Karpas-422 (cell line): ENCODE measurements at places on chromosomes 6 and 20.

DNA sequence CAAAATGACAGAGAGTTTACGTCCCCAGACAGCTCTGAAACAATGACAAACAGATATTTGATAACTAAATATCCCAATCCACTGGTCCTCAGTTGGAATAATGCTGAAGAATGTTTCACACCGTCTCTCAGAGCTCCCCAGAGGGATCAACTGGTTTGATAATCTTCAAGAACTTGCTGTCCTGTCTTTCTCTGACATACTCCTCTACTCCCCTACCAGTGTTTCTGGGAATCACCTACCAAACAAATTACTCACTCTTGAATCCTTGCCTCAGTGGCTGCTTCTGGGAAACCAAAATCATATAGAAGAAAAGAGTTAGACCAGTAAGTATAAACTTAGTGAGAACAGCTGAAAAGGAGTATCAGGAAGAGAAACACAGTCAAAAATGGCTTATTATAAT, 469.7 kb upstream of the JAG1 start:
- DNase-seq = no peak

DNA sequence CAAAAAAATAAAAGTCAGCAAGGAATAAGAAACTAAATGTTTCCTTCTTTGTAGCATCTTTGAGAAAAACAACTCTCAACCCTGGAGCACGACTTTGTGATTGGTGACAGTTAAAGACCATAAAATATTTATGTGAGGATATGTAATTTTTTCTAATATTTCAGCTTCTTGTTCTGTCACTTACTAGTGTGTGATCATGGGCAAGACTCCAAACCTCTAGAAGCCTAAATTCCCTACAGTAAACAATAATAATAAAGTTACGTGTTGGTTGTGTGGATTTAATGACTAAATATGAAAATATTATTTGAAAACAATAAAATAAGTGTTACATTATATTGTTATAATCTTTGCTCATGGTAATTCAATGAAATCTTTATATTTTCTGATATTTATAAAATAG, 735.6 kb upstream of the MARCKS start:
- no peak for DNase-seq

DNA sequence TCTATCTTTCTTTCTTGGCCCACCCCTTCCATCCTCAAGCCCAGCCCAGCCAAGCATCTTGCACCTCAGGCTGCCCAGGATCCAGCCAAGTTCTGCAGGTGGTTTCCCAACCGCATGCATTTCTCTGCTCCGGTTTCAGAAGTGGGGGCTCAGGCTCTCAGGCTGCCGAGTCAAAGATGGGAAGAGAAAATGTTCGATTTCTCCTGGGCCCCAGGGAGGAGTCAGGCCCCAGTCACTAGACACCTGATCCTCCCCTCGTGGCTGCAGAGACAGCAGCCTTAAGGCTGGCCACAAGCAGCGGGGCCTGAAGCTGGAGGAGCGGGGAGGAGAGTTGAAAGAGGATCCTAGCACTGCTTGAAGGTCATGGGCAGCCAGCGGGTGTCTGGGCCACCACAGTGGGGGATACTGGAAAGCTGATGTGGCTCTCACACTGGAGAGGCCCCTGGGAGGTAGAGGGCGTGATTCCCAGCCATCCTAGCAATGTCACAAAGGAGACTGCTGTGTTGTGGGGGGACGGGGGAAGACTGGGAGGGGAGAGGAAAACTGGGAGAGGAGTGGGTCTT, 42.2 kb upstream of the ZFAND3 start:
- DNase-seq = no peak

- DNase-seq = no peak
These were observed 10.4 kb downstream of the COX7A2 start for GRCh38 chr6:75233092-75233615.
